ENCODE measurements at places on chromosomes 1 and 21. TPM values are rescaled to one million over a fixed set of nuclear protein-coding genes. Genes with fewer than 3 reads are reported as not detected.

CASZ1 gene
- 11.0 TPM for total RNA-seq

GCSAML gene
- not detected for total RNA-seq

MNDA gene
- total RNA-seq = 0.31 TPM

CLEC20A gene
- not detected for total RNA-seq

COL24A1 gene
- not detected for total RNA-seq

AP4B1 gene
- 60.5 TPM for total RNA-seq

OR11L1 gene
- not detected for total RNA-seq

ILDR2 gene
- 3.5 TPM for total RNA-seq

S100A2 gene
- not detected for total RNA-seq

MX1 gene
- 609 TPM for total RNA-seq

GBP7 gene
- total RNA-seq = 0.28 TPM

HES5 gene
- total RNA-seq = not detected

SNX7 gene
- total RNA-seq = not detected

RNF223 gene
- not detected for total RNA-seq

BEST4 gene
- 1.6 TPM for total RNA-seq

CELA3A gene
- total RNA-seq = not detected

HLCS gene
- 17.8 TPM for total RNA-seq

CR2 gene
- 3.5 TPM for total RNA-seq

LIX1L gene
- 54.0 TPM for total RNA-seq

CYP4A11 gene
- total RNA-seq = not detected

CD247 gene
- total RNA-seq = 252 TPM

PIGV gene
- total RNA-seq = 21.5 TPM

RCAN1 gene
- total RNA-seq = 7.3 TPM

ROR1 gene
- not detected for total RNA-seq

VHLL gene
- not detected for total RNA-seq

CELA2A gene
- not detected for total RNA-seq

OLIG1 gene
- total RNA-seq = not detected

DNAJC6 gene
- total RNA-seq = 3.3 TPM

THEMIS2 gene
- total RNA-seq = 40.5 TPM

TACSTD2 gene
- total RNA-seq = not detected

SERPINC1 gene
- not detected for total RNA-seq

NPPA gene
- total RNA-seq = not detected

CR1 gene
- 10.9 TPM for total RNA-seq

PTGFRN gene
- 0.19 TPM for total RNA-seq

KRTAP20-1 gene
- total RNA-seq = not detected

TMPRSS15 gene
- total RNA-seq = not detected

UBE2J2 gene
- total RNA-seq = 78.1 TPM

B3GALT6 gene
- 19.1 TPM for total RNA-seq

LRRC71 gene
- not detected for total RNA-seq

MLLT11 gene
- total RNA-seq = 5.4 TPM
